Small intestine (tissue), 16 donors: ENCODE measurements at places on chromosomes 2 and 18.

- no peak for DNase-seq
These were observed 250 bp downstream of the ACTR1B start for GRCh38 chr2:97663626-97663961.

- no peak for DNase-seq
These were observed 273.8 kb downstream of the AGPS start for GRCh38 chr2:177666408-177666807.

GRCh38 chr2:12484536-12485115, 232.1 kb upstream of the TRIB2 start:
- DNase-seq = no peak

DNA sequence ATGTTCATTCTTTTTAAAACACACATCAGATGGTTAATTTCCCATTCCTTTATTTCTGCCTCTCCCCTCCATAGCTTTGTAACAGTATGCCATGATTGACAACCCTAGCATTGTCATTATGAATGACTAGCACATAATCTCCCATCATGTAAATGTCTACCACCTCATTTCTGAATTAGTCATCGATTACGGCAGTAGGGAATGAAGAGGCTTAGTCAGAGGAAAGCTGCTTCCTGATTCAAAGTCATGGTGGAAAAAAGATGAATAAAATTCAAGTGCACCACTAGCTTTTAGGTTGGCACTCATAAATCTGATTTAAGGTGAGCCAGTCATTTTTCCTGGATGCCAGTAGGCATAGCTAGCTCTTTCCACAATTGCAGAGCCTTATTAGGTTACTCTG, 19.1 kb upstream of the ACMSD start:
- DNase-seq = no peak
